ENCODE measurements at places on chromosomes 6 and 20.

GRCh38 chr6:17851001-17851719, 136.3 kb downstream of the KIF13A start:
- DNase-seq: no peak

DNA sequence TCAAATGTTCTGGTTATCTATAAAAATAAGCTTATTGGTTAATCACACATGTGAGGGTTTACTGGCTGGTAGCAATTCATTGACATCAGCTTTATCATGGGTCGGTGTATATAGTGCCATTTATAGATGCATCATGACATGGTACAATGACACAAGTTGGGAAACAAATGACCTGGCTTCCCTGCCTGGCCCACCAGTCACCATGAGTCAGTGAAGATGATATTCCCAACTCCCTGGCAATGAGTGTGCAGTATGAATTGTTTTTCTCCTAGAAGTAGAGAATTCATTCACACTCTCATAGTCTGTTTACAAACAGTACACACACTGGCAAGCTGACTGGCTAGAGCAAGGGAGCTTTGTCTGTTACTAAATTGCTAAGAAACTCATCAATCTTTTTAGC, 37.2 kb upstream of the CALHM6 start:
- DNase-seq: no peak

- DNase-seq: no peak
Measured at GRCh38 chr20:21270806-21271205, 32.3 kb upstream of the XRN2 start.

DNA sequence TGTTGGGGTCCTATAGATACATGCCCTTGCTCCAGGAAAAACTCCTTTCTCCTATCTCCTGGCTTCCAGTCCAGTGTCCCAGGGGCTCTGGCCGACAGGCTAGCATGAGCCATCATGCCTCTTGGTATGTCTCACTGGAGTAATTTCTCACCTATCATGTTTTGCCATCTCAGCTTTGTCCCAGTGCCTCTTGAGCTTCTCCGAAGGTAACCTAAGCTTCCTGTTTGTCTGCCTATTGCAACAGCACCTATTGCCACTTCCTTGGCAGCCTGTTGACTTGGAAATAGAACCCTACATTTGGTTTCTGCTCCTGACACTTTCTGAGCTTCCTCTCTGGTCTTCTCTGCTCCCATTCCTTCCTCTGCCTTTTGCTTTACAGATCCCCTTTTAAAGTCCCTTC, 197.7 kb downstream of the KCNQ5 start:
- DNase-seq: no peak

DNA sequence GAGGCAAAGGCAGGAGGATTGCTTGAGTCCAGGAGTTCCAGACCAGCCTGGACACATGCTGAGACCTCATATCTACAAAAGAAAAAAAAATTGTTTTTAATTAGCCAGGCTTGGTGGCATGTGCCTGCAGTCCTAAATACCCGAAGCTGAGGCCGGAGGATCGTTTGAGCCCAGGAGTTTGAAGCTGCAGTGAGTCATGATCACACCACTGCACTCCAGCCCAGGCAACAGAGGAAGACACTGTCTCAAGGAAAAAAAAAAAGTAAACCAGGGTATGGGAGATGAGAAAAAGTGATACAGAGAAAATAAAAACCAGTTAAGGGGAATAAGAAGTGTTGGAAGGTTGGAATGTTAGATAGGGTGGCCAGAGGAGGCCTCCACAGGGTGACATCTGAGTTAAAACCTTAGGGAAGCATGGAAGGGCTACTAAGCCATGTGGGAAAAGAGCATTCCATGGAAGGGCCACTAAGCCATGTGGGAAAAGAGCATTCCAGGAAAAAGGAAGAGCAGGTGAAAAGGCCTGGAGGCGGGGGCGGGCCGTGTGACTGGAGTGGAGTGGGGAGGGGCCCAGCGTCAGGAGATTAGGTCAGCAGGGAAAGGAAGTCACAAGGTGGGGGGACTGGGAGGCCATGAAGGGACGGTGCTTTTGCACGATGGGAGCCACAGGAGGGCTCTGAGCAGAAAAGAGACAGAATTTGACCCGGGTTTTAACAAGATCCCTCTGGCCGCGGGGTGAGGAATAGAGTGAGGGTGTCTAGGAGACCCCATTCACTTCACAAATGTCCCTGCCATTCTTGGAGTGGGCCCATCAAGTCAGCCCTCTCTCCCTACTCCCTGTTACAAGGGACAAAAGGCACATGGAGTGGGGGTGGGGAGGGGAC, 18.3 kb downstream of the CPNE5 start:
- no peak for DNase-seq

DNA sequence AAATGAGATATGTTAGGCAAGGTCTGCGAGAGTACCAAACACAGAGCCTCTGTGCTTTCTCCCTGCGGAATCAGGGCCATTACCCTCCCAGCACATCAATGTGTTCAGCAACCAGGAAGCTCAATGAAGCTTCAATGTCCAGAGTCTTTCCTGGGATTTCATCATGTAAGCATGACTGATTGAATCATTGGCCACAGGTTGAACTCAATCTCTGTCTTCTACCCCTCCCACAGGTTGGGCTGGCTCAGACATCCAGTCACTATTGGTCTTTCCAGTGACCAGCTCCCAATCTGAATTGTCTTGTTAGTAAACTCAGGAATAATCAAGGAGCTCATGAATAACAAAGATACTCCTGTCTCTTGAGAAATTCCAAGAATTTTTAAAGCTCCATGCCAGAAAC, 2.7 kb upstream of the DTD1 start:
- DNase-seq: no peak

DNA sequence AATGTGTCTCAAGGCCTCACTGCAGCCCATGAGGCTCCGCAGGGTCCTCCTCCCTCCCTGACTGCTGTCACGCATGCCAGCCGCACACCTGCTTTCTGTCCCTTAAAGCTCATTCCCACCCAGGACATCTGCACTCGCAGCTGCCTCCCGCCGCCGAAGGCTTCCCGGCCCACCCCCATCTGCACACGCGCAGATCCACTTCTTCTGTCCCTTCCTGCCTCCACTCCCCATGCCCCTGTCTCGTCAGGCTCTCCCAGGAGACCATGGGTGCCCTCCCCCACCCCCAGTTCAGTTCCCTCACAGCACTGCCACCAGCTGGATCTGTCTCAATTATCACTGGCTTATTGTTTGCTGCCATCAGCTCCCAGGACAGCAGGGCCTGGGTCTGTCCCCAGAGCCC, 63.0 kb downstream of the RIPOR3 start:
- no peak for DNase-seq

DNA sequence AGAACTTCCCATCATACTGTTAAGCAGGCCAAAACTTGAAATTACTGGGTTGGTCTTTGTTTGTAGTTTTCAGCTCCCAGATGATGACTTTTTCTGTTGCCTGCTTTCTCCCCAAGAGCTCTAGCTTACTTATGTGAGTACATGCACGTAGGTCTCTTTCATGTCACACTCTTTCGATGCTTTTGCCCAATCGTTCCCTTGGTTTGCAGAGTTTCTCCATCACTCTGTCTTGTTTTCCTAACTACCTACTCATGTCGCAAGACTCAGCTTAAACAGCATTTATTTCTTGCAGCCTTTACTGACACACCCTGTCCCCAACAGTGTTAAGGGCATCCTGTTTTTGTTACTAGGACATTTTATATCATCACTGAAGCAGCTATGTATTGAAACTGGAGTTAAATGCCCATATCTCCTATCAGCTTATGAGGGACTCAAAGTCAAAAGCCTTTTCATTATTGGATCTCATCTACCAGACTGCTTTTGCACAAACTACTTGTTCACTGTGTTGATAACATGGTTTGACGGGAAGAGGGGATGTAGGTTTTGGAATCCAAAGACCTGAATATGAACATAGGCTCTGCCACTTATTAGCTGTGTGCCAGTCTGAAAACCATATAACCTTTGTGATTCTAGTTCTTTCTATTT, 2.9 kb downstream of the ARG1 start:
- DNase-seq: no peak

GRCh38 chr6:83920017-83920416, 60.5 kb downstream of the CYB5R4 start:
- DNase-seq: no peak

- no peak for DNase-seq
Measured at GRCh38 chr20:57902473-57902872, 192.7 kb upstream of the PMEPA1 start.

GRCh38 chr6:508614-509013, 117.1 kb downstream of the IRF4 start:
- no peak for DNase-seq

DNA sequence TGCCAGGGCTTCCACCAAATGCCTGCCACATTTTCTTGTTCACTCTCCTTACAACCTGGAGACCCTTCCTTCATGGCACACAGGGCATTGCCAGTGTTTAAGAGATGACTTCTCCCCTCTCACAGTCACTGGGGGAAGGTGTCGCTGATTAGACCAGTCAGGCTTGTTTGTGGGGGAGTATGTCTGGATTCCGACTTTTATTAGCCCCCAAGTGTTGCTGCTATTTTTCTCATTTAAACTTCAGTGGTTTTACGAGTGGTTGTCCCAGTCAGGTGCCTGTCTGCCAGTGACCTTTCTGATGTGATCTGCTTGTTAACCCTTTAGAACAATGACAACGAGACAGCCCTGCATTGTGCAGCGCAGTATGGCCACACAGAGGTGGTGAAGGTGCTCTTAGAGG, 92.3 kb downstream of the ANKS1A start:
- no peak for DNase-seq

DNA sequence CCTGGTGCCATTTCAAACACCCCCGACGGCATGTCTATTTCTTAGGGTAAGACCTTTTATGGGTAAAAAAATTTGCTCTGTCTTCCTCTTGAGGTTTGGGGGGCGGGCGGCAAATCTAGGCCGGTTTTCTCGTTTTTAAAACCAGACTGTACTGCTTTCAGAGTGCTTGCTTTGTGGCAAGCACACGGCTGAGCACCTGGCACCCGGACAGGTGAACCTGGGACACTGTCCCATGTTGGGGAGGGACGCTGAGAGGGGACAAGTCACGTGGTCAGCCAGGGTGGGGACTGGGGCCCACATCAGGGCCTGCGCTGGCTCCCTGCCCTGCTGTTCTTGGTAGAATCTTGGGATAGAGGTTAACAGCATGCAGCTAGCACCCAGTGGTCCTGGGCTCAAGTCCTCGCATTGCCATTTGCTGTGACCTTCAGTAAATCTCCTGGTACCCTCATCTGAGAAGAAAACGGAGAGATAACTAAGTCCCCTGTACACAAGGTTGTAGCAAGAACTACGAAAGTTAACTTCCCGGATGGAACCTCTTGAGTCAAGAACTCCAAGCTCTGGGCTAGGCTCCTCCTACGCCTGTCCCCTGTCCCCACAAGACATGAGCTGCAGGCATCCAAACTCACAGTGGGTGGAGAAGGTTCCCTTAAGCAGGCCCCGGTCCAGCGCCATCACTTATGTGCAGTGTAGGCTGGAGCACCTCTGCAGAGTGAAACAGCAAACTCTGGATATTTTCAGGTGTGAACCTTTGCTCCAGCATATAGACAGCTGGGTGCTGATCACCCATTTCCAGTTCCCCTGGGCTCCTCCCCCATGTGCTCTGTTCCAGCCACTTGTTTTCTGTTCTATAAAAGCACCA, 41.7 kb downstream of the PMEPA1 start:
- no peak for DNase-seq

DNA sequence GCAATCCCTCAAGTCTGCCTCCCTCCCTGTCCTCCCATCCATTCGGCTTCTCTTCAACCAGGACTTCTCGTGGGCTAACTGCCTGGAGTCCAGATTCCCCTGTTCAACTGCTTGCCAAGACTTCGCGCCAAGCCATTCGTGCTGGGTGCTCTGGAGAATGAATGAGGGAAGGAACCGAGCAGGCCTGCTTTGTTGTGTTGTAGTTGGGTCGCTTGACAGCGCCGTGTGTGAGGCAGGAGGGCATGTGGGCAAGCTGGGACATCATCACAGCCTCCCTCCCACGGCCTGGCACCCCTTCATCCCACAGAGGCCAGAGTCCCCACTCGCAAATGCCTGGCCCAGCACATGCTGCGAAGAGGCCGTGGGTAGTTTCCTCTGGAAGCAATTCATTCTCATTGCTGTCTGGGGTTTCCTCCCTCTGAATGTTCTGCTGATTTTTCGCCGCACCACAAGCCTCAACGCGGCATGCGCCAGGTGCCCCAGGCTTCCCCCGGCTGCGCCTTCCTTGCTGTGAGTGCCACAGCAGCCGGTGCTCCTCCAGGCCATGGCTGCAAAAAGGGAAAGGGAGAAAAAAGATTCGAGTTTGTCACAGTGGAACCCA, 336.0 kb downstream of the QKI start:
- DNase-seq: no peak

DNA sequence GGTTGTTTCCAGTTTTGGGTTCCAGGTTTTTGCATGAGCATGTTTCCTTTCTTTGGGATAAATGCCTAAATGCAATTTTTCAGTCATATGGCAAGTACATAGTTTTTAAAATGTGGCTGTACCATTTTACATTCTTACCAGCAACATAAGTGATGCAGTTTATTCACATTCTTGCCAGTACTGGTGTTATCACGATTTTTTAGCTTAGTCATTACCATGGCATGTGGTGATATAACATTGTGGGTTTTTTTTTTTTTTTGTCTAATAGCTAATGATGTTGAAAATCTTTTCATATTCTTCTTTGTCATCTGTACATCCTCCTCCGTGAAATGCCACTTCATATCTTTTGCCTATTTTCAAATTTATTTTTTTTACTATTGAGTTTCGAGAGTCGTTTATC, 2.9 kb upstream of the TDRD6 start:
- DNase-seq: no peak

DNA sequence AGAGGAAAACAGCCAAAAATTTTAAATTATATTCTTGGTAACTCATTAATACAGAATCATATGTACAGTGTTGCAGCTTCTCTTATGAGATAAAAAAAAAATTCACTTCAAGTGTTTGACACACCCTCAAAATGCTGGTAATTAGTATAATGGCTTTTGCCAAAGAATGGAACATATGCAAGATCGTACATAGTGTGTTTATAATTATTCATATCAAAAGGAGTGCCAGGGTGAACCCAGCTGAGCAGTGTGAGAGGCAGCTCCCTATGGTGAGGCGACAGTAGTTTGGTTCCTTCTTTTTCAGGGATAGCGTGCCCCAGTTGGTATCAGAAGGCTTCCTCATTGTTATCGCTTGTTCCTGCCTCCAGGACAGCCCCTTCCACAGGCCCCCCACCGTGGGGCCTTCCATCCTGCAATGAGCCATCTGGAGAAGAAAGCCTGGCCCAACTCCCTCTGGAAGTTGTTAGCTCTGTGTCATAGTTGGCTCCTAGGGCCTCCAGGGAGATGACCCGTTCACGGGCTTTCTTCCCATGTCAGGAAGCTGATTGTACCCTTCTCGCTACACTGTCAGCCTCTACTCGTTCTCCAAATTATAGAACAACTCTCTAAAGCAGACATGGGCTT, 150.7 kb downstream of the FRK start:
- DNase-seq: no peak

GRCh38 chr20:21729316-21729715, 23.9 kb downstream of the PAX1 start:
- no peak for DNase-seq

Data from NCI-H2081 treated with DMSO at 0.1 percent for 48 hours (cell line).